ENCODE measurements at places on chromosomes 4 and X. TPM values are rescaled to one million over a fixed set of nuclear protein-coding genes. Genes with fewer than 3 reads are reported as not detected.

ERAS gene
- total RNA-seq = not detected

PAGE2 gene
- total RNA-seq = not detected

RENBP gene
- total RNA-seq = 11.4 TPM

MAGEB1 gene
- total RNA-seq = not detected

ADH7 gene
- total RNA-seq = not detected

RADX gene
- total RNA-seq = 8.0 TPM

DAPP1 gene
- total RNA-seq = 21.4 TPM

ZNF141 gene
- total RNA-seq = 27.5 TPM

PDZD4 gene
- 0.91 TPM for total RNA-seq

CPLX1 gene
- 0.74 TPM for total RNA-seq

CT45A7 gene
- total RNA-seq = not detected

UCP1 gene
- total RNA-seq = not detected

CD38 gene
- total RNA-seq = 75.3 TPM

- no peaks in the 10 kb centered on the region for H3K4me1 ChIP-seq
- no peak for DNase-seq
- no peak overlapping the region for H3K27ac ChIP-seq
- no peak overlapping the region for H3K4me3 ChIP-seq
These were observed 136.1 kb downstream of the MAD2L1 start for GRCh38 chr4:119930546-119930945.

DNA sequence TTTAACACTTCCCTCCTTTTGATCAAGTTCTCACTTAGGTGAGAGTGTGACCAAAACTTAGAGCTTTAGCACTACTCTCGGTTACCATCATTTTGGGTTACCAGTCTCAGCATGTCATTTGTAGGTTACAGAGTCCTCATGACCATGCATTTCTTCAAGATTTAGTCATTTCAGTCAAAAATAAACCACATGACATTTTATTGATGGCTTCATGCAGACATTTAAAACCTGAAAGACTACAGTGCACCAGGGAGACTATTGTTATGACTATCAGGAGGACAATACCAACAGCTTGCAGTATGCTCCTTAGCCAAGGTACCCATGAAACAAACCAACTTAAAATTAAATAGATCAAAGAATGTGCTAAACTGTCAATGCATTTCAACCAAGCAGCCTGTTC, 498.1 kb upstream of the FSTL5 start:
- no peaks in the 10 kb centered on the region for H3K36me3 ChIP-seq
- no peaks in the 10 kb centered on the region for H3K27me3 ChIP-seq
- H3K4me3 ChIP-seq = no peak overlapping the region
- no peak overlapping the region for H3K27ac ChIP-seq

DNA sequence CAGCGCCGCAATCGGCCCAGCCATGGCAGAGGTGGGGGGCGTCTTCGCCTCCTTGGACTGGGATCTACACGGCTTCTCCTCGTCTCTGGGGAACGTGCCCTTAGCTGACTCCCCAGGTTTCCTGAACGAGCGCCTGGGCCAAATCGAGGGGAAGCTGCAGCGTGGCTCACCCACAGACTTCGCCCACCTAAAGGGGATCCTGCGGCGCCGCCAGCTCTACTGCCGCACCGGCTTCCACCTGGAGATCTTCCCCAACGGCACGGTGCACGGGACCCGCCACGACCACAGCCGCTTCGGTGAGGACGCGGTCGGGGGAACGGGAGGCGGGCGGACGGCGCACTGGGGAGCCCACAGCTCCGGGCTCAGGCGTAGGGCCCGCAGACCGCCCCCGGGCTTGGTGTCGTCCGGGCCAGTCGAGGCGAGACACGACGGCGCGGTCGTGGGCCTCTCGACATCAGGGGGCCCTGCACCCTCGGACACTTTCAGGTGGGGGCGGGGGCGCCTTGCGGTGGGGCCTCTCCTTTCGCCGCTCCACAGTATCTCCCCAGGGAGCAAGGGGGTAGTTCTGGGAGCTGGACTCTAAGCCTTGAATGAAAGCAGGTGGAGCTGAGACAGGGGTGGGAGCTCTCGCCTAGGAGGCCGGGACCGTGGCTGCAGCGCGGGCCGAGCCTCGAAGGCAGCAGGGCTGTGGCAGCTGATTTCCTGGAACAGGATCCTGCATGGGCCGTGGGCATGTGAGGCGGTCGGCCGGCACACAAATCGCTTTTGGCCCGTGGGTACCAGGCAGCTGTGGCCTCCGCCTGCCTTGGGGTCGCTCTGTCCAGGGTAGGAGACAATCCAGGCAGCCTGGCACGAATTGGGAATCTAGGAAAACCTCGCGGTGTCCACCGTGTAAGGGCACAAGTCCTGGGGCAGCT, 722 bp downstream of the FGF16 start:
- no peak for DNase-seq
- H3K27ac ChIP-seq = no peak overlapping the region
- H3K4me1 ChIP-seq = peaks cover 10% of the 10 kb centered on the region
- no peaks in the 10 kb centered on the region for H3K36me3 ChIP-seq

DNA sequence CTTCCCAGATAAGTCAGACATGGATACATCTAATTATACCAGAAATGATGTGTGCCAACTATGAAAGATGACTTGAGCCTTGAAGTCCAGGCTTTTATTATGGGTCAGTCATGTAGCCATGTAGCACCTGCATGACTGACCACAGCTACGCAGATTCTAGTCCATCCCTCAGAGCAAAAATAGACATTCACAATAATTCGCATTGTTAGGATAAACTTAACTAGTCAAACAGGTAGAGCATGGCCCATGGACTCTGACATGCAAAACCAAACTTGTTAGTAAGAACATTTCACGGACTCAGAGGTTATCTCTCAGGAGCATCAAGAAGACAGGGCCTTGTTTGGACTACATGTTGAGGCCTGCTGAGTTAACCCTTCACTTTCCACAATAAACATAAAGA, 132.6 kb downstream of the PWWP3B start:
- no peaks in the 10 kb centered on the region for H3K36me3 ChIP-seq
- DNase-seq = no peak
- no peak overlapping the region for H3K27ac ChIP-seq
- H3K4me1 ChIP-seq = no peaks in the 10 kb centered on the region
- no peaks in the 10 kb centered on the region for H3K27me3 ChIP-seq

DNA sequence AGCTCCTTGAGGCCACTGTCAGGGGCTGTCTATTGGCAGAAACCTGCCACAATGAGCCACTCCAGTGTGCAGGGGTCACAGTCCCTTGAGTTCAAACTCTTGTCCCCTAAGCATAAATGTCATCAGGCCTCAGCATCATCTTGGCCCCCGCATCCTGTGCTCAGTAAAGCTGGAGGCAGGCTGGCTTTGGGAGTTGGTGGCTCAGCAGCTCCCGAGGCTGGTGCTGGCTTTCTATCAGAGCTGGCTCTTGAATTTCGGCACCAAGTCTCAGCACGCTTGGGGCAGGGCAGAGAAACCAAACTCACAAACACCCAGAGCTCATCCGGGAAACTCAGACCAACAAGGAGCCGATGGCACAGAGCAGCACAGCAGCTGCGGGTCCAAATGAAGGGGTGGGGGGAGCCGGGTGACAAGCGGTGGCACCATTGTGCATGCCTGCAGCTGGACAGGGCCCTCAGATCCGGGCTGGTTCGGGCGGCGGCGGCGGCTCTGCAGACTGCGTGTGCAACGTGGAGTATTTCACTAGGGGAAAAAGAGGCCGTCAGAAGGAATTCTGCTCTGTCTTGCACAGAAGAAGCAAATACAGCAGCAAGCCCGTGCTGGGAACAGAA, 75.5 kb downstream of the MTMR1 start:
- no peak for DNase-seq
- H3K36me3 ChIP-seq = no peaks in the 10 kb centered on the region
- no peak overlapping the region for H3K27ac ChIP-seq

DNA sequence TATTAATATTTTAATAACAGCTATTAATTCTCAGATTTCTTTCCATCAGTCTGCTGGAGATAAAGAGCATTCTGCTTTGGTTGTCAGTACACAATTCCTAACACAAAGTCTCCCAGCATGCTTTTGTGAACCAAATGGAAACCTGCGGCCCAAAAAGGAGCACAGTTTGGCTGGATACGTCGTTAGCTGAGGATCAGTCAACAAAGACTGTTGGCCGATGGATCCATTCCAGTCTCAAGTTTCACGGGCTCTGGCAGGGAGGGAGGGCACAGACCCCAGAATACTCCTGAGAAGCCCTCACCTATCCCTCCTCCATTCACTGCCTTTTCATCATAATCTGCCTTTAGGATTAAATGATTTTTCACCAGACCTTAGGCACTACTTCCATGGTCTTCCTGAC, 26.3 kb upstream of the PRSS48 start:
- no peak for DNase-seq
- peaks cover 5% of the 10 kb centered on the region for H3K27me3 ChIP-seq
- H3K4me3 ChIP-seq = no peak overlapping the region

DNA sequence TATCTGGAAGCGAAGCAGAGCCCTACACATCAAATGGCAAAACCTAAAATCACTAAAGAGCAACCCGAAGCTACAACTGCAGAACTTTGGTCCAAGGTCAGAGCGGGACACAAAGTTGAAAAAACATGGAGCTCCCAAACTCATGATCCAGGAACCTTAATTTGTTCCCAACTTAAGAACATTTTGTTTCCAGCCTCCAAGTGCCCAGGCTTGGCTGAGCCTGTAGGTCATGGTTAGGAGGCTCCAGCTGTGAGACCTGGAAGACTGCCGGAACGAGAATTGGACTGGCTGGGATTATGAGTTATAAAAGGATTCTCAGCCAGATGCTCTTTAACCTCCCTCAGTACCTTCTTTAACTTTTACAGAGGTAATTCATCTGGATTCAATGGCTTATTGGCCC, 349.1 kb upstream of the DDX53 start:
- H3K4me1 ChIP-seq = no peaks in the 10 kb centered on the region
- no peaks in the 10 kb centered on the region for H3K27me3 ChIP-seq
- no peak overlapping the region for H3K27ac ChIP-seq
- no peak overlapping the region for H3K4me3 ChIP-seq
- no peak for DNase-seq

- DNase-seq = no peak
- H3K27ac ChIP-seq = no peak overlapping the region
- H3K4me3 ChIP-seq = no peak overlapping the region
- no peaks in the 10 kb centered on the region for H3K36me3 ChIP-seq
- peaks cover 5% of the 10 kb centered on the region for H3K27me3 ChIP-seq
These were observed 371.0 kb downstream of the BCOR start for GRCh38 chrX:39726771-39727170.

DNA sequence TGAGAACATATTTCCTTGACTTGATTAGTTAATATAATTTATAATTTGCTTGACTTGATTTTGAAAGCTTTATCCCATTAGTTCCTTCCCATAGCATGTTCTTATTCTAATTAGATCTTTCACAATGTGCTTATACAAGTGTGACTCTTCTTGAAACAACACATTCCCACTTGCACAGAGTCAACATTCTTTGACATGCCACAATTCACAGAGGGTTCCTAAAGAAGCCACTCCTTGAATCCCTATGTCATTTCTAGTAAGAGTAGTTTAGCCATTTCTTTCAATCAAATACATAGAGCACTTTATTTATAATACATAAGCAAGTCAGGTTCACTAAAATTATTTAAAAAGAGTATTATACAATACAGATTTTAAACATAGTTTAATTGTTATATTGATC, 228.9 kb upstream of the GRID2 start:
- no peaks in the 10 kb centered on the region for H3K36me3 ChIP-seq
- no peaks in the 10 kb centered on the region for H3K27me3 ChIP-seq

DNA sequence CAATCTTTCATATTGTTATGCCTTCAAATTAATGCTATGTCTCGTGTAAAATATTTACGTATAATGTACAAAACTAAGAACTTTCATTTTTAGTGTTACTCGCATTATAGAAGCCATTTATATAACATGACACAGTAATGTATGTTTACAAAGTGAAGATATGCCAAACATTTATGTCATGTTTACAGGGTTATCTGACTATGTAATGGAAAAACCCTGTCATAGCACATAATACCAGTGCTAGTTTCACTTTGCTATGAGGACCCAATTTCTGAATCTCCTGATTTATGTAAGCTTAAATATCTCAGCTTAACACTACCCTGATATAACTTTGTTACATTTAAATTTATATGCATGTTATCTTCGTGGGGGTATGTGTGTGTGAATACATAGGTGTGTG, 233.1 kb downstream of the FAT4 start:
- H3K4me3 ChIP-seq = no peak overlapping the region
- no peak for DNase-seq
- no peaks in the 10 kb centered on the region for H3K27me3 ChIP-seq
- H3K4me1 ChIP-seq = no peaks in the 10 kb centered on the region
- no peaks in the 10 kb centered on the region for H3K36me3 ChIP-seq

DNA sequence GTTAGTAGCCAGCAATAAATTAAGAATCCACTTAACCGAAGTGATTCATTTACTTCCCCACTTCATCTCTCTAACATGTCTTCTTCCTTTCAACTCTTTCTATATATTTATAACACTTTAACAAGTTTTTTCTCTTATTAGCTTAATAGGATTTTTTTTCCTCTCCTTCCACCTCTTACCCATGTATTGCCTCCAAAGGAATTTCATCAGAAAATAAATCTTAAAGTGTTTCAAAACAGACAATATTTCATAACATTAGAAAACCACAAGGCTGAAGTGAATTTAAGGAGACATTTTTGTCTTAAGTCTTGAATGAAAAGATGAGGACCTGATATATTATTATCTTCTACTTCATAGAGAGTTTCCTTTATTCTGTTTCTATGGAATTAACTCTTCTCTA, 101.5 kb downstream of the PDGFC start:
- no peaks in the 10 kb centered on the region for H3K4me1 ChIP-seq
- no peak overlapping the region for H3K27ac ChIP-seq
- DNase-seq = no peak

DNA sequence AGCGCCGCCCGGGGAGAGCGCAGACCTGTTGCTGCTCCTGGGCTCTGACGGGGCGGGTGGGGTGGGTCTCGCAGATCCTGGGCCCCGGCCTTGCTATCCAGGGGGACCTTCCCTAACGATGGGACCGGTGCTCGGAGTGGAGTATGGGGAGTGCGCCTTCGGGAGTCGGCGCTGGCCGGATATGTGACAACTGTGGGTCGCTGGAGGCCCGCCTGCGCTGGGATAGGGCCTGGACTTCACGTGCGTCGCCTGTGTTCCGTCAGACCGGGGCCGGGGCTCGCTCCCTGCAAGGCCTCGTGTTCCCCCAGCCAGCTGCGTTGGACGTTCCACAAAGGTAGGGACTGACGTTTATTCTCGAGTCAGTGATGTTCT, 1.3 kb downstream of the TBL1X start:
- no peaks in the 10 kb centered on the region for H3K27me3 ChIP-seq
- peaks cover 32% of the 10 kb centered on the region for H3K4me1 ChIP-seq
- peak overlapping the region; percentile 81 for H3K4me3 ChIP-seq
- DNase-seq = peak; percentile 16
- peaks cover 36% of the 10 kb centered on the region for H3K36me3 ChIP-seq

DNA sequence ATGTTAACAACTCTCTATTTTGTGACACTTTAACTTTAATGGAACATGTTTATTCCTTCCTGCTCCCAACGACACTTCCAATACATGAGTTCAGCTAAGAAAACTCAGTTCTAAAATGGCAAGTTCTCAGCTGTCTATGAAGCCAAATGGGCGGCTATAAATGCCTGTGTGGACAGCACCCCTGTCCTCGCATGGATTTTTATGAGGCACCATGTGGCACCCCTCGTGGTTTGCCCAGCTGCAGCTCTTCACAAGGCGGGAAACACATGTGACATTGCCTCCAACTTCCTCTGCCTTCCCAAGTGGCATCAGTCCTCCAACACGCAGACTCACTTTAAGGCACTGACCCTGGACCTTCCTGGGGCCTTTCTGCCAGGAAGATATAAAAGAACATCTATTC, 48.0 kb downstream of the SH3RF1 start:
- no peak for DNase-seq
- no peak overlapping the region for H3K27ac ChIP-seq
- no peaks in the 10 kb centered on the region for H3K36me3 ChIP-seq
- peaks cover 3% of the 10 kb centered on the region for H3K27me3 ChIP-seq

Measured in activated T-helper 2 cell treated with anti-CD3 and anti-CD28 coated beads, Interferon-gamma antibody, Interleukin-2, Interleukin-4, amounts not matched to agents 10 μg/mL and 5 μg/mL and 100 μg/mL, durations not matched to agents 14 hours and 24 hours and 36 hours (primary cell).